ENCODE measurements at places on chromosomes 7 and 10.

GRCh38 chr10:59887006-59887405, 19.4 kb downstream of the CCDC6 start:
- no peak for DNase-seq

DNA sequence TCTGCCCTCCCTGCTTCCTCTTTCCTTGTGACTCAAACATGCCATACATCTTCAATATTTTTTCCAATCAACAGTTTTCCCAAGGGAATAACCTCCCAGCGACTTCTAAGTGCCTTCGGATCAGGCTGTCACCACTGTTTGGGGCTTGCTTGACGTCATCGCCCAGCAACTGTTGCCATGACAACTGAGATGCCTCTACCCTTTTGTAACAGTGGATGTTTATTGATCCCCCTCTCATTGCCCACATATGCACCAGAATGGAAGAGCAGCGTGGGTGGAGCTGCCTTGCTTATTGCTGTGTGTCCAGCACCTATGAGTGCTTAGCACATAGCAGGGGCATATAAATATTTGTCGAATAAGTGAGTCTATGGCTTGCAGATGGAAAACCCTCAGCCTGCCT, 14.4 kb downstream of the FFAR4 start:
- DNase-seq = no peak

DNA sequence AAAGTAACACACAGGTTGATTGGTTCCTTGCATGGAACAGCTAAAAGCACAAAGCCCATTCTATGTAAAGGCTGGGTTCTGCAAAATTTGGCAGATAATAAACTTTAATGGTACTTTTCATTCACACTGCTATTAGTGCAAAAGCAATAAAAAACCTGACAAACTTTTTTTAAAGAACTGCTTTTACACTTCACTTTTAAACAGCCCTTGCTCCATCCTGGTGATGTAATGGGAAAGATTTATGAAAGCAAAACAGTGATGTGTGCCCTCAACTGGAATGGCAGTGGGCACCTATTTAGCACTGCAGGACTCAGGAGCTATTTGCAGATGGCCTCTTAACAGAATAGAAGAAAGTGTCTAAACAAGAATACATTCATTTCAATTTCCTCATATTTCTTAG, 44.9 kb downstream of the TSPAN12 start:
- DNase-seq = no peak

DNA sequence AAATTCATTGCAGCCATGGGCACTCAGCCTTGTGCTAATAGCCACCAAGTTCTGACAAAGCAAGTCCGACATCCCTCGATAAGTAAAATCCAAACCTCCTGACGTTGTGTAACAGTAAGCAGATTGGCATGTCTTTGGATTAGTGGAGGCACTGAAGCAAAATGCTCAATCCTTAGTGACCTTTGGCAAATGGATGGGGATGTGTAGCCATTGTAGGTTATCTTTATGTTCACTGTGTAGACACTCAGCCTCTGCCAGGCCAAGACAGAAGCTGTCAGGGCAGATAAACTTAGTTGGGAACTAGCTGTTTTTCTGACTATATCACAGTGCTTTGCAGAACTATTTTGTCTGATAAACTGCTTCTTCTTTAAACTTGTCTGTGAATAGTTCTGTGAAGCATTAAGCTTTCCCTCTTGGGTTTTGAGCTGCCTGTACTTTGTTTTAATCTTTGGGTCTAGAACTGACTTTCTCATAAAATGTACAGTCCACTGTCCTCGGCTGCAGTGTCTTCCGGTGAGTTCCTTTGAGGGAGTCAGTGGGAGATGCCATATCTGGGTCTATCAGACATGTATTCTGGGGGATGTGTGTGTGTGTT, 220.8 kb downstream of the LRMDA start:
- DNase-seq = no peak

GRCh38 chr10:125711110-125711750, 8.3 kb upstream of the EDRF1 start:
- no peak for DNase-seq

GRCh38 chr10:15262036-15262713, 93.7 kb upstream of the NMT2 start:
- DNase-seq = no peak

DNA sequence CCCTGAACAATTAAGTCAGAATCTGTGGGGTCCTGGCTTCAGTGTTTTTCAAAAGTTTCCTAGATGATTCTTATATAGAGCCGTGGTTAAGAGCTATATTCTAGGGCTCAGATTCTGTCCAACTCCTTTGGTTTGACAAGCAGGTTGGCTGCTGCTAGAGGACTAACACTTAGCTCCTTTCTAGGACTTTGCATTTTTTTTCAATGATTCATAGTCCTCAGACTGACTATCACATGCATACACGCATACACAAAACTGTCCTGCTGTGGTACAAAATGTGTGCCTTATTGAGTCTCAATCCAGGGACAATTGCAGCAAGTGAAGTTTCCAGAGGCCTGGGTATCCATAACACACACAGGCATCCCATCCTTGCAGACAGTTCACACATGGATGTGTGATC, 392.0 kb downstream of the NRG3 start:
- DNase-seq = no peak

DNA sequence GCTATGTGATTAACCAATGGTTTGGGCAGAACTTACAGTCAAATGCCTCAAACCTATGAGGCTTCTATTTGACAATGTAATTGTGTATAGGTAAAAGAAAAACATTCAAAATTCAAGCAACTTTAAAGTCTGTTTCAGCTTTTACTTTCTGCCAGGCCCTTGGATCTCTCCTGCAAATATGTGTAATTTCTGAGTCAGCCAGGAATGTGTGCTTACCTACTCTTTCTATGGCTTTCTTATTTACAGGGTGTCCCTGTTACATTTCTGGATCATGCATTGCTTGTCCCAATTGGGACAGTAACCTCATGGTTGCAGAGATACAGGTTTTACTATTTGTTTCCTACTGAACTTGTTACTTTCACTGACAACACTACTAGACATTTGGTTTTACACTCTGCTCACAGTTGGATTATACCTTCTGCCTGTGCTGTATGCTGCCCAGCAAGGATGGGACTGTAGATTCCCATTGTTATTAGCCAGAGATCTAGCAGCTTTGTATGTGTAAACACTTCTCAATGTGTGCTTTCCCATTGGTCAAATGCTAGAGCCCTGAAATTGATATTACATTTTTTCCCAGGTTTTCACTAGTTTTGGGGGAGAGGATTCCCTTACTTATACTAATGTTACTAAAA, 355.3 kb downstream of the ARL4A start:
- no peak for DNase-seq

- no peak for DNase-seq
These were observed 188.9 kb downstream of the CXCL12 start for GRCh38 chr10:44196008-44196320.

GRCh38 chr7:70035519-70035918, 437.2 kb downstream of the AUTS2 start:
- no peak for DNase-seq

DNA sequence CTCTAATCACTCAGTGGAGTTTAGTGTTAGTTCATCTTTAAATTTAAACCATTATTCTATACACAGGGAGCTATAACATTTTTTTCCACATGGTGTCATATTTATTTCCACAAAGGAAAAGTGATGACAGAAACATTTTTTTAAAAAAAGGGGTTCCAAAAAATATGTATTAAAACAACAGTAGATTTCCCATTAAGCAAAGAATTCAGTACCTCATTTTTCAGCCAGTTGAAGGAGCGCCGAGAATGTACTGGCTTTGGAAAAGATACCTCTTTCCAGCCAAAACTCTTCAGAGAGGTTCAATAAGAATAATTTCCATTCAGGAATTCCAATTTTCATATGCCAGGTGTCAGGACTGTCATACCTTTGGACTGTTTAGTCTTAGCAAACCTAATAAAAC, 250.5 kb upstream of the MEOX2 start:
- no peak for DNase-seq

GRCh38 chr10:15027741-15028140, 16.0 kb upstream of the OLAH start:
- DNase-seq = no peak

- DNase-seq = no peak
These were observed 8.9 kb downstream of the GLI3 start for GRCh38 chr7:42227936-42228591.

DNA sequence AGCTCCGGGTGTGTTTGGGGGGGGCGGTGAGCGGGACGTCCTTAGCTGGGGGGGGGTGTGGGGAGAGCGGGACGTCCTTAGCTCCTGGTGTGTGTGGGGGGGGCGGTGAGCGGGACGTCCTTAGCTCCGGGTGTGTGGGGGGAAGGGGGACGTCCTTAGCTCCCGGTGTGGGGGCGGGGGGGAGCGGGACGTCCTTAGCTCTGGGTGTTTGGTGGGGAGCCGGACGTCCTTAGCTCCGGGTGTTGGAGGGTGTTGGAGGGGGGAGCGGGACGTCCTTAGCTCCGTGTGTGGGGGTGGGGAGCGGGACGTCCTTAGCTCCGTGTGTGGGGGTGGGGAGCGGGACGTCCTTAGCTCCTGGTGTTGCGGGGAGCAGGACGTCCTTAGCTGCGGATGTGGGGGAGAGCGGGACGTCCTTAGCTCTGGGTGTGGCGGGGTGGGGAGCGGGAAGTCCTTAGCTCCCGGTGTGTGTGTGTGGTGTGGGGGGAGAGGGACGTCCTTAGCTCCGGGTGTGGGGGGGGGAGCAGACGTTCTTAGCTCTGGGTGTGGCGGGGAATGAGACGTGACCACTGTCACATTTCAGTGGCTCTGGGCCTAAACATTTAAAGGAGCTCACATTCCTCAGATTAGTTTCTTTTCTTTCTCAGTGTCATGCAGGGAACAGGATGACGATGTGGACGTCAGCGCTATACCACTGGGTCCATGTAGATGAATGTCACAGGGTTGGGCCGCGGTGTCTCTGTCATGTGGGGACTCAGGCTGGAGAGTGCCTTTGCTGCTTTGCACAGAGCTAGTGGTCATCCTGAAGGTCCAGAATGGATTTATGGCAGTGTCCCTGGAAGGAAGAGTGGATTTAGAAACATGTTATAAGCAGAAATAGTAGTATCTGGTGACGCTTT, 7.5 kb downstream of the DYNC2I1 start:
- DNase-seq = peak; percentile 59

- no peak for DNase-seq
These were observed 204.8 kb upstream of the MEOX2 start for GRCh38 chr7:15891151-15891881.

DNA sequence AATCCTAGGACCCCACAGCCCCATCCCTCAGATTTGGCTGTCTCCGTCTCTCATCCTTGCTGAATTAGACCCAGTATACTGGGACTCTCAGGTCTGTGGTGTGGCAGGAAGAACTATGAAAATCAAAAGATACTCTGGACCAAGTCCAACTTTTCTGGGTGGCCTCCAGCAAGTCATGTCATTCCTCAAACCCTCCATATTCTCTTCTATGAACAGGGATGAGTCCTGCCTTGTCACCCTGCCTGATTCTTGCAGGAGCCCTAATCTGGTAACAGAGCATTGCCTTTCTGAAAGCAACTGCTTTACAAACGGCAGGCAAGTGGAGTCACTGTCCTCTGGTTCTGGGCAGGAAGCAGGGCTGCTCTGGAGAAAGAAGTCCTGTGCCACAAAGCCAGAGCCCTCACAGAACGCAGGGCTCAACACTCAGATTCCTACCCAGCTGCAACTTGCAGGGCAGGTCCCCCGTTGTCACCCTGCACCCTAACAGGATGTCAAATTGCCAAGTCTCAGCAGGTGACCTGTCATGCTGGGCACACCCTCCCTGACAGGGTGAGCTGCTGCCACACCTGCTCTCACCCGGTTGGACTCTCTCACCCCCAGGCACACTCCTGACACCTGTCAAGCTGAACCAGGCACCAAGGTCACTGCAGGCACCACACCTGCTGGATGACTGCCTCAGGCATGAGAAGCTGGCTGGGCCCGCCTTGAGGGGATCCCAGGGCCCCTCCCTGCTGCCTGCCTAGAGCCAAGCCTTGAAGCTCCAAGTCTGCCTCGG, 227.7 kb downstream of the KCNMA1 start:
- DNase-seq = no peak

DNA sequence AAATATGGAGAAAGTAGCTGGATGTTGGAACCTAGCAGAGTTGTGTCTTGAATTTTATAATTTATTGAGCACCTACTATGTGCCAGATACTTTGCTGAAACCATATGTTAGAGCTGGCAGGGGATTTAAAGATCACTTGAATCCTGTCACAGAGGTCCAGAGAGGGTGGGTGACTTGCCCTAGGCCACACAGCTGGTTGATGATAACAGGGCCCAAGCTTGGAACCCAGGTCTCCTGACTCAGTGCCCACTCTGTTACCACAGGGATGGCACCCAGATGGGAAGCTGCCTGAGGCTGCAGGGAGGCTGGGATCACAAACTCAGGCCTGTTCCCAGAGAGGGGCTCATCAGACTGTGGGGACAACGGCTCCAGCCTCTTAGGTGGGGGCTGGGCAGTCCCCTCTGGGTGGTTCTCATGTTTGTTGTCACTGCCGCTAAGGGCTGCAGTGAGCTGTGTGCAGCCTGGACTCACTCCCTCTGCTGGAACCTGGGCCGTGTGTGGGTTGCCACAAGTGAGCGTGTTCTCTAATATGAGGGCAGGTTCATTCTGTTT, 18.6 kb downstream of the GOLGA7B start:
- DNase-seq = no peak

DNA sequence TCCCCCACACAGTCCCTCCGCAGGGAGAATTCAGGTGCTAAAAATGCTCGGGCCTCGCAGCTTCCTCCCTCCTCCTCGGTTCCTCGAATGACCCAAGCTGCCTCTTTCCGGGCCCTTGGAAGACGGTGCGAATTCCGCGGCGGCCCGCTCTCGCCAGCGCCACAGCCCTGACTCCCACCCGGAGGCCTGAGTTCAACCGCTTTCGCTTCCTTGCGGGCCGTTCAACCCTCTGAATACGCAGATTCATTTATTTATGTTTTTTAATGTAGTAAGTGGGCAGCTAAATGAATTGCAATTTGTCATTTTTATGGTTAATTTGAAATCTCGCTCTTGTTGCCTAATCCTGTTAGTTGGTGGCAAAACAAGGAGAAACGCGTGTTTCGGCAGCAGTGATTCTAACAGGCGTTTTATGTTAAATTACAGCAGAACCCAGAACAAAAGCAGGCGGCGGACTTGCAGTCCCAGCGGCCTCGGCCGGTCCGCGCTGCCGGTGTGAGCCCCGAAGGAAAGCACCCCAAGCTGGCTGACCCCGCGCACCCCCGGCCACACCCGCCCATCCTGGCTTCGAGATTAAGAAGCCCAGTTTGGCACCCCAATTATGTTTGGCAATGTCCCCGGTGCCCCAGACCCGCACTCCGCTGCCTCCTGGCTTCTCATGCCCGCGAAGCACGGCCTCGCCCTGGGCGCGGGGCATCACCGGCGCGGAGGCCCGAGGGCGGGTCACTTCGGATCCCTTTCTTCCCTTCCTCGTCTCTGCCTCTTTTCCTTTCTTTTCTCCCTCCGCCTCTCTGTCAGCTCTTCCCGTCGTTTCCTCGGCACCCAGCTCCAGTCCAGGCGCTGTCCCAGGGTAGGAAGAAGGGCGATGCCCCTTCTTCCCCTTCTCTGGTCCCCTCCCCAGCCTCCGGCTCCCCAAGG, 75.9 kb downstream of the INSIG1 start:
- DNase-seq = no peak

DNA sequence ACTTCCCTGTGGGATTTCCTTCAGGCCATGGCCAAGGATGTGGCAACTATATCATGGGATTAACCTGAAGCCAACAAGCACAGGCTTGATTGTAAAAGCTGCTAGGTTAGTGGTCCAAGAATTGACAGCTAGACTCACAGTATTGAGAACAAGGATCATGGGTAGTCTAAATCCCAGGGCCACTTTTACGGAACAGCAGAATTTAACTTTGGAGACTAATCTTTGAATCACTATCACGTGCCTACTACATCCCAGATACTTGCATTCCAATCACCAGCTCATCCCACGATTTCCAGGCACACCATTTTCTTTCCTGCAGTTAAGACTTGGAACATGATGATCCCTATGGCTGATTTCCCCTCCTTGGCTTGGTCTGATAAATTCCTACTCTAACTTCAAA, 65.6 kb upstream of the ADO start:
- DNase-seq = no peak

- no peak for DNase-seq
These were observed 93.9 kb downstream of the FAM53B start for GRCh38 chr10:124650263-124650662.
